ENCODE measurements at places on chromosomes 7 and 10.

DNA sequence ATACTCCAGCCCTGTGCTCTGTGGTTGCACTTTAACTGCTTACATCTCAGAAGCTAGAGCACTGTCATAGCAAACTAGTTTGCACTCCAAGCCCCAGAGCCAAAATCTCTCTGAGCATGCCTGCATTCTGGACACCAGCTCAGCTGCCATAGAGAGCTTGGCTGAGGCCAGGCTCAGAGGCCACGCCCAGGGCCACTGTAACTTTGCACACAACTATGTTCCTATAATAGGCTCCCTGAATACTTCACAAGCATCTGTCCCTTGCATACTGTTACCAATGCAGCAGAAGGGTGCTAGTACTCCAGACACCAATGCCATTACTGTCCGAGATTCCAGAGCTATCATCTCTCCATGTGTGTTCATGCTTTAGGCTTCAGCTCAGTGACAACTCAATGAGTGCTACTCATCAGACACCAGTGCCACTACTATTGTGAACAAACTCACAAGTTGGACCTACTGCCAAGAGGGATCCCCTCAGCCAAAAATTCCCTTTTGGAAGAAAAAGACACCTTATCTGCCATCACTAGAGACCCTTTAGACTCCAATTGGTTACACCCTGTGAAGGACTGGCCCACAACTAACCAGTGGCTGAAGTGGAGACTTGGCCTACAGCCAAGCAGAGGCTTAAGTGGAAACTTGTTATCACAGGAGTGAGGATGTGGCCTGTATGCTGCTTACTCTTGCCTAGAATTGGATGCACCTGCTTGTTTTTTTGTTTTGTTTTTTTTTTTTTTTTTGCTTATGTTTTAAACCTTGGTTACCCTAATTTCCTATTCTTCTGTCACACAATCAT is 211.6 kb upstream of the MAGI2 start:
- peak; percentile 78 for DNase-seq

DNA sequence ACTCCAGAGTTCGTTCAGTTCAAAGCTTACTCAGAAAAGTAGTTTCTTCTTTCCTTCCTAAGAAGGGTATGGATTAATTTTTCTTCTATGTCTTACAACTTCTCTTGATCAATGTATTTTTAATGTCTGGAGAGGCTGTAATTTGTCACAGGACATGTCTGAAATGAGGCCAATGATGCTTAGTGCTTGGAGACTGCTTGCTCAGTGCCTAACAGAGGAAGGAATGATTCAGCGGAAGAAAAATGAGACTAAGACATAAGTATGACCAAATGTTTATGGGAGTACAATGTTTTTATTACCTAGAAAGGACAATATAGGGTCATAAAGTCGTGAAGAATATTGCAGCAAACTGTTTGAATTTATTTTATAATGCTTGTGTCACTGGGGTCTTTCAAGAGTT is 43.3 kb downstream of the GPR37 start:
- no peak for DNase-seq

- peak; percentile 27 for DNase-seq
Observed at GRCh38 chr7:2928613-2929311, 84.7 kb upstream of the GNA12 start.

DNA sequence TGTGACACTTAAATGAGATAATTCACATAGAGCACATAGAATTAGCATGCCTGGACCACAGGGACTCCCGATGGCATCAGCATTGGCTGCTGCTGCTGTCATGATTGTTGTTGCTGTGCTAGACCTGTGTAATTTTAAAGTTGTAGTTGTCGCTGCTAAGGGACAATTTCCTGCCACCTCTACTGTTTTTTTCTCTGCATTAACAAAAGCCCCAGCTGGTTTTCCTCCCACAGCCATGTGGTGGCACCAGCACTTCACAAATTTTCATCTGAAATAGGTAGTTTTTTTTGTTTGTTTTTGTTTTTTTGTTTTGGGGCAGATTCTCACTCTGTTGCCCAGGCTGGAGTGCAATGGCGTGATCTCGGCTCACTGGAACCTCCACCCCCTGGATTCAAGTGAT is 25.4 kb upstream of the PRXL2A start:
- peak; percentile 83 for DNase-seq

GRCh38 chr7:51141451-51142003 is 175.1 kb downstream of the COBL start:
- DNase-seq, result peak; percentile 60

- peak; percentile 44 for DNase-seq
Observed at GRCh38 chr7:35253460-35253709, 515 bp downstream of the TBX20 start.

GRCh38 chr7:28149291-28150101 is 31.1 kb downstream of the JAZF1 start:
- no peak for DNase-seq

DNA sequence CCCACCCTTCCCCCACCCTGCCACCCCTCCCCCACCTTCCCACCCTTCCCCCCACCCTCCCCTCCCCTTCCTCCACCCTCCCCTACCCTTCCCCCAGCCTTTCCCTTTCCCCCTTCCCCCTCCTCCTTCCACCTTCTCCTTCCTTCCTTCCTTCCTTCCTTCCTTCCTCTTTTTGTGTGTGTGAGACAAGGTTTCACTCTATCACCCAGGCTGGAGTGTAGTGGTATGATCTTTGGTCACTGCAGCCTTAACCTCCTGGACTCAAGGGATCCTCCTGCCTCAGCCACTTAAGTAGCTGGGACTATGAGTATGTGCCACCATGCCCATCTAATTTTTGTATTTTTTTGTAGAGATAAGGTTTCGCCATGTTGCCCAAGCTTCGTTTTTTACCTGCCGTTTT is 35.2 kb downstream of the CYP17A1 start:
- DNase-seq, result no peak

DNA sequence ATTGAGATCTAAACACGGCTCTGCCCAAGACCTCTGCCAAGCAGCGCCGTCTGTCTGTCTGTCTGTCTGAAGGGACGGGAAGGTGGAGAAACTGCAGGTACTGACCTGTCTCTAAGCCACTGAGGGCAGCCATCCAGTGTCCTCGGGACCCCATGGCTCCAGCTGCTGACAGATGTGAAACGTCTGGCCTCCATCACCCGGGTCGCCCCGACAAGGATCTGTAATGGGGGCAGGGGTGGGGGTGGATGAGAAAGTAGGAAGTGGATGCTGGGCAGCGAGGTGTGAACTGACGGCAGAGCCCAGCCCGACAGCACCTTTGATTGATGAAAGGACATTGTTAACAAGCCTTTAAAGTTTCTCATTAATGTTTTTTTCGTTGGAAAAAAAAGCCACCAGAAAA is 193.1 kb downstream of the EBF3 start:
- DNase-seq, result no peak

- DNase-seq, result no peak
Observed at GRCh38 chr10:109886781-109887140, 36.5 kb downstream of the XPNPEP1 start.

- no peak for DNase-seq
Observed at GRCh38 chr10:102523250-102524029, 19.7 kb downstream of the SUFU start.

- no peak for DNase-seq
Observed at GRCh38 chr10:690372-691161, 1.1 kb upstream of the DIP2C start.

DNA sequence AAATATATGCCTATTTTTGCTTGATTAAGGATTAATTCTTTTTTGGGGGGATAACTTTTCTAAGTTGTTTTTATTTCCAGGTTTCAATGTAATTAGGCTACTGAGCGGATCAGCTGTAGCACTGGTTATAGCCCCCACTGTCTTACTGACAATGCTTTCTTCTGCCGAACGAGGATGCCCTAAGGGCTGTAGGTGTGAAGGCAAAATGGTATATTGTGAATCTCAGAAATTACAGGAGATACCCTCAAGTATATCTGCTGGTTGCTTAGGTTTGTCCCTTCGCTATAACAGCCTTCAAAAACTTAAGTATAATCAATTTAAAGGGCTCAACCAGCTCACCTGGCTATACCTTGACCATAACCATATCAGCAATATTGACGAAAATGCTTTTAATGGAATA is 1.0 kb downstream of the LRRTM3 start:
- no peak for DNase-seq

DNA sequence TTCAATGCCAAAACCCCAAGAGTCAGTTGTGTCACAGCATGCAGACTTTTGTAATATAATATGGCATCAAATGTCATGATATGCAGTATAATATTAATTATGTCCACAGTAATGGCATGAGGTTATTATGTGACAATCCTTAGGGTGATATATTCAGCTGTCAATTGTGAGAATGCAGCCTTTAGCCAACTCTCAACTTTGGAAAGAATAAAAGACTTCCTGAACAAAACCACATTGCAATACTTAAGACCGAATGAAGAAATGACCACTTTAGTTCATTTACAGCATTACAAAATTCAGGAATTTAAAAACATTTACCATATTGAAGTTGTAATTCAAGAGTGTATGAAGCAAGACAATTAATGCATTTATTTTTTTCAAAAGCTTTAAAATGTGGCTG is 45.4 kb downstream of the CPVL start:
- DNase-seq, result no peak

- DNase-seq, result no peak
Observed at GRCh38 chr7:115600207-115600606, 430.4 kb downstream of the TFEC start.

- no peak for DNase-seq
Observed at GRCh38 chr10:55476129-55476528, 675.1 kb upstream of the PCDH15 start.

DNA sequence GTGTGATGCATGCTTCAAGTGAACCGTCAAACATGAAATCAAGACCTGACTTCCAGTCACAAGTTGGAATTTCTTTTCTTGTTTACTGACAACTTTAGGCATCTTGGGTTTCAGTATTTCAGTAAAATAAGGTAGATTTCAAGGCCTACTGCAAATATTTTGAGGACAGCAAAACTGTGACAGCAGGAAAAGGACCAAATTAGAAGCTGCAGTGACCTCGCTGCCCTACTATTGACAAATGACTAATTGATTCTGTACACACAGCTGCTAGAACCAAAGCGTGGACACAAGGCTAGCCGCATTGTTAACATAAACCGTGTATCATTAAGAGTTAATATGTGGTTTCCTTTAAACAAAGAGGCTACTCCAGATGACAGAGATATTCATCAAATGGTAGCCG is 105.7 kb upstream of the SEC61G start:
- peak; percentile 88 for DNase-seq

DNA sequence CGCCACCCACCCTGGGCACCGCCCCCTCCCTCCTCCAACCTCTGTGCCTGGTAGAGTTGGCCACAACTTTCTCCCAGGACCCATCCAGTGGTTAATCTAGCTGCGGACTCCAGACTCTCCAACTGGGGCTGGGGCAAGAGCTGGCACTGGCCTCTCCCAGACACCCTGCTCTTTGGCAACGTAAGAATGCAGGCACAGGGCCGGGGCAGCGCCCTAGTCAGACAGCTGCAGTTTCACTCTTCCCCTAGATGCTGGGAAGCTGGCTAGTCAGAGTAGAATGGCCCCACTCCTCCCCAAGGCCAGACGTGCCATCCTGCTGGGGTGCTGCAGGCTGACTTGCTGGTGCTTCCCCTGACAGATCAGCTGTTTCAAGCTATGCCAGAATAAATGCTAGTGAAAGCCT is 22.1 kb downstream of the HSPA12A start:
- DNase-seq, result no peak

DNA sequence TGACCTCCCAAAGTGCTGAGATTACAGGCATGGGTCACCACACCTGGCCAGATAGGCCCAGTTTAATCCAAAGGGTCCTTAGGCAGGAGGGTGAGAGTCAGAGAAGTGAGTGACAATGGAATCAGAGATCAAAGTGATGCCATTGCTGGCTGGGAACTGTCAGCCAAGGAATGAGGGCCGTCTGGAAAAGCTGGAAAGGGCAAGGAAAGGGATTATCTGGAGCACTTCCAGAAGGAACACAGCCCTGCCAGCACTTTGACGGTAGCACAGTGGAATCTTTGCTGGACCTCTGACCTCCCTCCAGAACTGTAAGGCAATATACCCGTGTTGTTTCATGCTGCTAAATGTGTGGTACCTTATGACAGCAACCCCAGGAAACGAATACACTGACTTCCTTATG is 11.3 kb upstream of the TAS2R40 start:
- no peak for DNase-seq

DNA sequence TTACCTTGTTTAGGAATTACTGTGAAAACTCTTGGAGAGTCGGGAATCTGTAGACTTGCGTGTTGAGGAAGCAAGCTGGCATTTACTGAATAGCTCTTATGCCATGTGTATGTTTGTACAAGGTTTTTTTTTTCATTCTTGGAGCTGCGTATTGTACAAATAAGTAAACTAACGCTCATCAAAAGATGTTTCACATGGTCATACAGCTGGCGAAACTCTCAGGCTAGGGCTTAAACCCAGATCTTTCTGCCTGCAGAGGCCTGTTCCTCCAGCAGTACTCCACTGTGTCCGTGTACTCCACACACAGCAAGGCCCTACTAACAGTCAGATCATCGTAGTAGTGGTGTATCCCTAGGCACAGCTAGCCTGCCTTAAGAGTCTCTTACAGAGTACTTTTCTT is 7.4 kb downstream of the EDRF1 start:
- DNase-seq, result peak; percentile 93

DNA sequence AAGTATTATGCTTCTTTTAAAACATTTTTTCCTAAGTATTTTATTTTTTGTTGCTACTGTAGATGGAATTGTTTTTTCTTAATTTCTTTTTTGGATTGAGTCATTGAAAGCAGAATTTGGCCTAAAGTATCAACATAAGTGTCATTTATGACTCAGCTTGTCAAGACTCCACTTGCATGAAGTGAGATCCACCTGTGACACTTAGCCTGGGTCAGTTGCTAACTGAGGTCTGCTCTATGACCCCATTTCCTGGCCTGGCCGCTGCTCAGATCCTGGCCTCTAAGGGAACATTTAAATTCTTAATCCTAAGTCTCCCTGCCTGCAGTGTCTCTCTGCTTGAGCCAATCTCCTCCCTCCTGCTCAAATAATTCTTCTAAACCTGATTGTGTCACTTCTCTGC is 35.5 kb downstream of the TMEM270 start:
- DNase-seq, result no peak

GRCh38 chr7:52352013-52352981 is 683.1 kb upstream of the POM121L12 start:
- DNase-seq, result no peak

- peak; percentile 91 for DNase-seq
Observed at GRCh38 chr10:122504610-122504950, 43.2 kb downstream of the HTRA1 start.

DNA sequence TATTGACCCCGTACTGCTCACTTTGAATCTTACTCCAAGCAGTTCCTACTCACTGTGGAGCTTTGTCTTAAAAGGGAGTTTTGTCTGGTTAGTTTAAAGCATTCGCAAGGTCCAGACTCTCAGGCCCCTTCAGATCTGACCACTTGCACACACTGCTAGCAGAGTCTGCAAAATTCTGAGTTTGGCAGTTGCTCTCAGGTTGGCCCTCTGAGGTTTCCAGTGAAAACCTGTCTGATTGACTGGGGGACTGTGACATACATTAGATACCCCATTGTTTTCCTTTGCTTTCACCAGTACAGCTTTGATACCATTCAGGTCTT is 149.2 kb downstream of the XPNPEP1 start:
- DNase-seq, result no peak

GRCh38 chr10:72308320-72308987 is 34.7 kb downstream of the DDIT4 start:
- DNase-seq, result peak; percentile 66
